ENCODE measurements at places on chromosomes 11 and 22. TPM values are rescaled to one million over a fixed set of nuclear protein-coding genes. Genes with fewer than 3 reads are reported as not detected.

KCNQ1OT1 gene
- total RNA-seq, result 4.9 TPM

TSSK2 gene
- total RNA-seq, result not detected

OR52H1 gene
- total RNA-seq, result 0.43 TPM

MUC5B gene
- total RNA-seq, result not detected

SCGB1A1 gene
- total RNA-seq, result not detected
